ENCODE measurements at places on chromosomes 7 and 10. TPM values are rescaled to one million over a fixed set of nuclear protein-coding genes. Genes with fewer than 3 reads are reported as not detected.

The ADARB2 gene
- total RNA-seq, result 0.61 TPM

The REEP3 gene
- total RNA-seq, result 68.2 TPM

The CACNB2 gene
- not detected for total RNA-seq

The PODXL gene
- total RNA-seq, result 74.4 TPM

The SYCE1 gene
- total RNA-seq, result not detected

The CYP2W1 gene
- total RNA-seq, result not detected

The CREB3L2 gene
- total RNA-seq, result 29.6 TPM

The WNT8B gene
- not detected for total RNA-seq

The NEUROD6 gene
- total RNA-seq, result not detected

The RASA4B gene
- total RNA-seq, result 0.65 TPM

The CYP2C19 gene
- not detected for total RNA-seq

The DBNL gene
- total RNA-seq, result 158 TPM

The GPR15LG gene
- not detected for total RNA-seq

Measured in epithelial cell of umbilical artery (primary cell).